ENCODE measurements at places on chromosomes 7 and 10.
A peak's percentile ranks its signal among the peaks of the same experiment; 100 is the strongest.

GRCh38 chr7:157205438-157205837 is 66.7 kb downstream of the UBE3C start:
- DNase-seq = no peak

DNA sequence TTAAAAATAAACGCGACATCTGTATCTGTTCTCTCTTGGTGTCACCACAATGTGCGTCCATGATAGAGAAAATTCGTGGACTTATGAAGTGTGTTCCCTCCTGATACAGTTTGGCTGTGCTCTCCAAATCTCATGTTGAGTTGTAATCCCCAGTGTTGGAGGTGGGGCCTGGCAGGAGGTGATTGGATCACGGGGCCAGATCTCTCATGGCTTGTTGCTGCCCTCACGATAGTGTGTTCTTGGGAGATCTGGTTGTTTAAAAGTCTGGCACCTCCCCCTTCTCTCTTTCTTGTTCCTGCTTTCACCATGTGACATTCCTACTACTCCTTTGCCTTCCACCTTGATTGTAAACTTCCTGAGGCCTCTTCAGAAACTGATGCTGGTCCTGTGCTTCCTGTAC is 229.4 kb upstream of the MYO3A start:
- no peak for DNase-seq

DNA sequence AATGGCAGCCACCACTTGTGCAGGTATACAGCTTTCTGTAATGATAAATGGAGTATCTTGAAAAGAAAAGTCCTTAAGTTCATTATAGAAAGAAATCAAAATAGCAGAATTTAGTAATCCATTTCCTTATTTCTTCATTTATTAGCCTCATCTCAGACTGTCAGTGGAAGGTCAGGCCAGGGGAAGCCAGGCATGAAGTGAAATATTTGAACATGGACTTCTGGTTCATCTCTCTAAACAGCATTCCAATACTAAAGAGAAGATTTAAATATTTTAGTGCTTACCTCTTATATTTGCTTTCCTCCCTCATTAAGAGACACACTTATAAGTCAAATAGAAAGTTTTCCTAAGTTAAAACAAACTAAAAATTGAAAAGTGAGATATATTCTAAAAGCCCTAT is 26.8 kb downstream of the TRDMT1 start:
- no peak for DNase-seq

GRCh38 chr10:77825965-77826364 is 100.6 kb downstream of the DLG5 start:
- DNase-seq = no peak

DNA sequence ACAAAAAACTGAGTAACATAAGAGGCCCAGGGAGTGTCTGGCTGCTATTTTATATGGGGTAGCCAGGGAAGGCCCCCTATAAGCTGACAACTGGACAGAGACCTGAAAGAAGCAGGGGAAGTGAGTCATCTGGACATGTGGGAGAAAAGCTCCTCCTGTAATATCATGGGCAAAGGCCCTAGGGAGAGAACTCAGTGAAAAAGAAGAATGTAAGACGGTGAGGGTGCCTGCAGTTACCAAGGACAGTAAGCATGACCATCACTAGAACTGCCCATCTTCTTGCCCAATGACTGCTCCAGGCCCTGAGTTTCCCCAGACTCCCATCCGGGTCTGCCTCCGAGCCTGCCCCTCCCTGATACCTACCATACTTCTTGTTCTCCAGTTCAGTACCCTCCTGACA is 2.3 kb downstream of the ELMO1 start:
- no peak for DNase-seq

GRCh38 chr10:11604865-11605650 is 6.4 kb downstream of the USP6NL start:
- no peak for DNase-seq

DNA sequence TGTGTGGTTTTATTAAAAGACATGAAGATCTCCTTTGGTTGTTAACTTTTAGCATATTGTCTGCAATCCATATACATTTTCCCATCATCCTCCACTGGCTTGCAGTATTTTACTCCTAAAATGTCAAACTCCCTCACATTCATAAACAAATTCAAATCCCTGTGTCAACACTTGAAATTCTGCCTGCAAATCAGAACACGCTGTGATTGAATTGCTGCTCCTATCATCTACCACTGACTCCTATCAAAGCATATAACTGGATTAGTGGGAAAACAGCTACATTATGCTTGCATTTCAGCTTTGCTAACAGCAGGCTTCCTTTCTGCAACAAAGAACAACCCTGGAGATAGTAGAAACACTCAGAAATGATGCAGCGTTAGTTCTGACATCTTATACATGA is 281.8 kb upstream of the HGF start:
- no peak for DNase-seq

DNA sequence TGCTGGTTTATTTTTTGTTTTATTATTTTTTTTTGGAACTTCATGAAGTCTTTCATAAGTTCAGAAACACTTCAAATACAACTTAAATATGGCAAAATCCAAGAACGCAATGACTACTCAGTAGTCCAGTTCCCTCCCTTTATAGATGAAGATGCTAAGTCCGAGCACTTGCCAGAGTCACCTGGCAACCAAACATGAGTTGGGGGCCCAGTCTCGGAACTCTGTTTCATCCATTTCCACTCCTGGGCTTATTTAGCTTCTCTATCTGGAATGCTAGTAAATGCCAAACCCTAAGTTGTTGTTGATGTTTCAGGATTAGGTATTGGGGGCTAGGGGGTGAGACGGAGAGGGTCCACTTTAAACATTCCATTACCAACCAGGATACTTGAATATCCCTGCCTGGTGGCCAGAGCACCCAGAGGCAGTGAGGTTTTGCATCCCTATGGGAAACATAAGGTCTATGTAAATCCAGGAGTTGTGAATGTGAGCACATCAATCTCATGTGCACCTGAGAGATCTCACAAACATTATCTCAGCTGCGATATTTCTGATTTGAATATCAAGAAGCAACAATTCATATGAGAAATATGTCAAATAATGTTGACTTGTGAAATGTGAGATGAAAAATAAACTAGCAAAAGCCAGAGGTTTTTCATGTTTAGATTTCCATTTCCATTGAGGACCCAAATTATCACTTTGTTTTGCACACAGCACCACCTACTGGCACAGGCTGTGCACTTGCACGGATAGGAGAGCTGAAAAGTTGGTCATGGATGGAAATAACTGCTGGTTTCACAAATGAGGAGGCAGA is 129.3 kb downstream of the PKD1L1 start:
- DNase-seq = peak; percentile 2

- no peak for DNase-seq
Measured at GRCh38 chr10:52249850-52250395, 64.2 kb upstream of the DKK1 start.

DNA sequence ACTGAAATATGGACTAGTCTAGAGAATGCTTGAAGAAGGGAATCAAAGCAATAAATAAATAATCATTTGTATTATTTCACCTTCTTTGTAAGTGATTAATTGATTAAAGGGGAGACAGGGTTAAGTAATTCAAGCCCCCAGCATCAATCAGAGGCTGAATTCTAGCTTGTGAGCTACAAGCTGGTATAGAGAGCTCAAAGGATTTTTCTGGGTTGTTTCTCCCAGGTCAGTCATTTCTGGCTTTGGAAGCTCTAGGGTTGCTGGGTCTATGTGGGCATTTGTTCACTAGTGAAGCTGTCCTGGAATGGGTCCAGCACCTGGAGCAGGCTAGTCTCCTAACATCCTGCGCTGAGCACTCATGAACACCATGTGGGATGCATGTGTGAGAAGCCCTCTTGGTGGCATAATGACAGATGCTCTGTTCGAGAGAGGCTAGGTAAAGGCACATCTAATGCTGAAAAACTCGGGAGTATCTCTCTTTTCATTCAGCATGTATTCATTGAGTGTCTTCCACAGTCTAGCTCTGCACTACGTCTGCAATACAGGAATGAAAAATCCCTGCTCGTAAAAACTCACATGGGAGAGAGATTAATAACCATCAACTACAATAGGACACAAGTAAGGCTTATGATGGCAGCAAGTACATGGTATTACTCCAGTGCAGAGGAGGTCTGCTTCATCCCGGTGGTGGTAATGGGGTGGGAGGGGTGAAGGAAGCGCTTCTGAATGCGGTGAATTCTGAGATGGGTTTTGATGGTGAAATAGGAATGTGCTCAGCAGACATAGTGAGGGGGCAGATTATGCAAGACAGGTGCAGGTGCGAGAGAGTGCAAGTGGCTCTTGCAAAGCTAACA is 68.0 kb upstream of the NRP1 start:
- no peak for DNase-seq

GRCh38 chr10:122326385-122326784 is 48.1 kb upstream of the PLEKHA1 start:
- DNase-seq = no peak

DNA sequence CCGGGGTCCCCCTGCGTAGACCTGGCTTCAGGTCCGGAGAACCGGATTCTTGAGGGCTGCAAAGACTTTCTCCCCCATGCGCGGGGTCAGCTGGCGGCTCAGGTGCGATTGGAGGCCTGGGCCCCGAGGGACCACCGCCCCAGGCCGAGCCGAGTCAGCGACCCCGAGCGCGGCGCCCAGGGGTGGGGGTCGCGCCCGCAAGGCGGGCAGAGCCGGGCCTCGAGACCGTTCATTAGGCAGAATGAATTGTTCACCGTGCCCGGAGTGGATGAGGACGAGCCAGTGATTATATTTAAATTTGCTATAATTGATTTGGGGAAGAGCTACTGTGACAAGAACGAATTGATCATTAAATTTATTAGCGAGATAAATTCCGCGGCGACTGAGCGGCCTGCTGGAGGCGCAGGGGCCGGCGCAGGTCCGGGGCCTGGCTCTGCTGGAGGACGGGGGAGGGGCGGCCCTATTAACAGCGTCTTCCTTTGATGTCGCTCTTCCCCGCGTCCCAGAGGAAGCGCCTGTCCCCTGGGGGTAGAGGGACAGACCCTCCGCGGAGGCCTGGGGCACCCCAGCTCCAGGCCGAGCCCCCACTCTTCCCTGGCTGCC is 7.5 kb downstream of the MNX1 start:
- no peak for DNase-seq

GRCh38 chr7:16881844-16882243 is at the start of gene AGR3:
Gene AGR3 (minus strand): TSS chr7:16881983. CDS start chr7:16878618, 3,365 bp downstream.
- DNase-seq = no peak

DNA sequence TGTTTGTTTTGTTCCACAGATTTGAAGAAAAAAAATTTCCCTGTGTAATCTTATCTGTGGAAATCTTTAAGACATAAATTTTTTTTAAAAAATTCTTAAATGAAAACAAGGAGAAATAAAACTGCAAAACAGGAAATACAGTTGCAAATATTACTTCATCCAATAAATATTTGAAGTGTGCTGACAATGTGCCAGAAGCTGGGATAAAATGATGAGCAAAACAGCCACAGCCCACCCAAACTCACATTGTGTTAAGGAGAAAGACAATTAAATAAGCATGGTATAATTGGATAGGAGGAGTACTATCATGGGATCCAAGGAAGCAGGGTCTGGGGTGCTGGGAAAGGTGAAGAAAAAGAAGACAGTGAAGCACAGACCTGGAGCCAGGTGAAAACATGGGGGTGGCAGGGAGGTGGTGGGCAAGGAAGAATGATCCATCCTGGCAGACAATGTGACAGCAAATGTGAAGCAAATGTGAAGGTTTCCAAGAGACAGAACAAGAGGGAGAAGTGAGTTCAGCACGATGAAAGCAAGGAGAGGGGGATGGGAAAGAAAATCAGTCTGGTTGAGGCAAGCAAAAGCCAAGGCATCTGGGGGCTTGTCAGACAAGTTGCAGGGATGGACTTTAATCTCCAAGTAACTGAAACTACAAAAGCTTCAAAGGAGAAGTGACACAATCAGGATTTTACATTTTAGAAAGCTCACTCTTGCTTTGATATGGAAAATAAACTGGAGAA is 135.9 kb downstream of the HIBADH start:
- no peak for DNase-seq

GRCh38 chr7:112192236-112193154 is 13.7 kb downstream of the DOCK4 start:
- DNase-seq = no peak

Measured in activated CD8-positive, alpha-beta memory T cell treated with anti-CD3 and anti-CD28 coated beads for 4 hours (primary cell).